ENCODE measurements at places on chromosomes 1 and 21. TPM values are rescaled to one million over a fixed set of nuclear protein-coding genes. Genes with fewer than 3 reads are reported as not detected.
A peak's percentile ranks its signal among the peaks of the same experiment; 100 is the strongest.

Gene SLFNL1
- total RNA-seq, result 1.0 TPM

- no peaks in the 10 kb centered on the region for H3K4me1 ChIP-seq
- no peak for DNase-seq
- H3K27me3 ChIP-seq, result no peaks in the 10 kb centered on the region
These were observed at the start of gene NTMT2 for GRCh38 chr1:170145770-170146676. Gene NTMT2, plus strand, starts transcription at chr1:170145959. Its CDS starts 149 bp downstream, at chr1:170146108.

DNA sequence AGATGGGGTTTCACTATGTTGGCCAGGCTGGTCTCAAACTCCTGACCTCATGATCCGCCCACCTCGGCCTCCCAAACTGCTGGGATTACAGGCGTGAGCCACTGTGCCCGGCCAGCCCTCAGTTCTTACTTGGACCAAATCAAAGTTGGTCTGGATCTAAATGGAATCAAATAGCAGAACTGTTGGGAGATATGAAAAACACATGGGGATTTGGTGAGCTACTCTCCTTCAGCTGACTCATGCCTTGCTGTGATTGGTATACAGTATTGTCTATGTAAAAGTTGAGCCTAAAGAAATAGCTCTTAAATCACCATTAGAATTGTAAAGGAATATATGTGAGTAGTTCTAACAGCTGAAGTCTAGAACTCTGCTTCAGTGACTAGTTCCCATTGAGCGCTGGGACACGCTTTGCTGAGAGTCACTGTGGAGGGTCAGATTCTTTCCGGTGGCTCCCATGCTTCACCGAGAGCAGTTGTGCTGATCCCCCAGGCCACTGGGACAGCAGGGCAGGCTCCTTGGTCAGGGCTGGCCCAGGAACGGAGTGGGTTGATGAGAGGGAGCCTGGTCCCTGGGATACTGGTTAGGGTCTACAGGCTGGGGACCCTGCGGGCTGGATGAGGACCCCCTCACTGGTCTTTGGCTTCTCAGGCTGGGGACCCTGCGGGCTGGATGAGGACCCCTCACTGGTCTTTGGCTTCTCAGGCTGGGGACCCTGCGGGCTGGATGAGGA, 14.0 kb downstream of the PKNOX1 start:
- H3K27me3 ChIP-seq, result no peaks in the 10 kb centered on the region
- H3K4me1 ChIP-seq, result no peaks in the 10 kb centered on the region
- no peak overlapping the region for H3K27ac ChIP-seq
- H3K4me3 ChIP-seq, result no peak overlapping the region
- DNase-seq, result peak; percentile 61
- H3K36me3 ChIP-seq, result no peaks in the 10 kb centered on the region

- H3K36me3 ChIP-seq, result no peaks in the 10 kb centered on the region
- H3K27ac ChIP-seq, result peak overlapping the region; percentile 72
- no peak for DNase-seq
- H3K4me1 ChIP-seq, result peaks cover 17% of the 10 kb centered on the region
- H3K4me3 ChIP-seq, result no peak overlapping the region
- H3K27me3 ChIP-seq, result no peaks in the 10 kb centered on the region
These were observed 8.5 kb downstream of the KYAT3 start for GRCh38 chr1:88983791-88984559.

- no peaks in the 10 kb centered on the region for H3K36me3 ChIP-seq
- peak overlapping the region; percentile 88 for H3K4me3 ChIP-seq
- DNase-seq, result peak; percentile 68
- no peaks in the 10 kb centered on the region for H3K27me3 ChIP-seq
- peaks cover 31% of the 10 kb centered on the region for H3K4me1 ChIP-seq
- H3K27ac ChIP-seq, result peak overlapping the region; percentile 83
These were observed 539 bp downstream of the ATP8B2 start for GRCh38 chr1:154325583-154326545.

- no peaks in the 10 kb centered on the region for H3K27me3 ChIP-seq
- no peak for DNase-seq
- no peaks in the 10 kb centered on the region for H3K36me3 ChIP-seq
- H3K4me3 ChIP-seq, result no peak overlapping the region
- H3K27ac ChIP-seq, result no peak overlapping the region
These were observed 372.8 kb upstream of the DUSP10 start for GRCh38 chr1:222114536-222115156.

DNA sequence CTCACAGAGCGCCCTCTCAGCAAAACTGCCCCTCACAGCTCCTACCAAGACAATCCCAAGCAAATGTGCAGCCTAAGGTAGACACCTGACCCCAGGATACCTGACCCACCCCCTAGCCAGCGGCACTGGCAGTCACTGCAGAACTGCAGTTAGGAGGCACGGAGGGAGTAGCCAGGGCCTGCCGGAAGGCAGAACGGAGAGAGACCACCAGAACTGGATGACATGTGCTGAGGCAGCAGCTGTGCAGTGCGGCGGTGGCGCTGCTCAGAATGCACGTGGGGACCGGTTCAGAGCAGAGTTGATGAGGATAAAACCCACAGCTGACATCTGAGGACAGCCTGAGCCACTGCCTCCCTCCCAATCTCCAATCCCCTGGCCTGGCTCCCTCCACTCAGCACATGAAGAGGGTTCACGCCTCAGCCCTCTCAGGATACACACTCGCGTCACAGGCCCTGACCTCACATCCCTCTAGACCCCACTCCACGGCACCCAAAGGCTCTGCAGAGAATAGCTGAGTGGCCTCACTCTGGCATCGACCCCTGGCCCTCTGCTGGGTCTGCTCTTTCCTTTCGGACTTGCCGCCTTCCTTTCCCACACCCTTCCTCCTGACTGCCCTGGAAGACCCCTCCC, 29.6 kb downstream of the UBE2G2 start:
- H3K4me3 ChIP-seq, result no peak overlapping the region
- H3K4me1 ChIP-seq, result peaks cover 9% of the 10 kb centered on the region
- H3K27me3 ChIP-seq, result no peaks in the 10 kb centered on the region
- peaks cover 15% of the 10 kb centered on the region for H3K36me3 ChIP-seq

DNA sequence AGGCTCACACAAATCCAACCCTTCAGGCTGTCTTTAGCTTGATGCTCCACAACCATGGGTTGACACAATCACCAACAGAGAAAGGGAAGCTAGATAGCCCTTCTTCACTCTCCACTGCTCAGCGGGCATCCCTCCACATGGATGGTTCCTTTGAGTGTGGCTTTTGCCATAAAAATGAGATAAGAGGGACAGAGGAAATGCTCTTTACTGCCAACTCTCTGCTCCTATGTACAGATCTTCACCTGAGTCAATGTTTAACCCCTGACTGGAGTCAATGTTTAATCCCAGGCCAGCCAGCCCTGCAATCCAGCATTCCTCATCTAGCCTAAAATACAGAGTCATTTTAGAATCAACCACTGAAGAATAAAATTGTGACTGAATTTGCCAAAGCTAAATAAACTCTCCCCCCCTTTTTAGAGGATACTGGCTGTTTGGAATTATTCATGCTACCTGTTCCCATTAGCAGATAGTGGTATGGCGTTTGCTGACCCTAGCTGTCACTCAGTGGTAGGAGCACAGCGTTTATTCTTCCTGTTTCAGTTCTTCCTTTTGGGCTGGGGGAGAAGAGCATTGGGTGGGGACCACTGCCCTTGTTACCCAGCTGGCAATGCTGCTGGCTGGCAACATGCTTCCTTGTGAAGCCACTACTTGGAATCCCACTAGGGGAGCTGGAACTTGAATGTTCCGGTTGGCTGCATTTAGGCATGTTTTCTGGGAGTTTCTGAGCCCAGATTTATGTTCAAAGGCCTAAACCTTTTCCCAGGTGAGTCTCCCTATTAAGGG, 5.2 kb upstream of the PIGR start:
- no peak overlapping the region for H3K4me3 ChIP-seq
- no peaks in the 10 kb centered on the region for H3K36me3 ChIP-seq
- peak; percentile 16 for DNase-seq
- H3K27me3 ChIP-seq, result no peaks in the 10 kb centered on the region
- no peak overlapping the region for H3K27ac ChIP-seq

Gene TFF3
- total RNA-seq, result 294 TPM

GRCh38 chr1:53584777-53585107, 125.5 kb downstream of the DMRTB1 start:
- no peak overlapping the region for H3K27ac ChIP-seq
- H3K4me3 ChIP-seq, result no peak overlapping the region
- no peaks in the 10 kb centered on the region for H3K4me1 ChIP-seq
- H3K27me3 ChIP-seq, result no peaks in the 10 kb centered on the region
- no peaks in the 10 kb centered on the region for H3K36me3 ChIP-seq

GRCh38 chr1:12457771-12458170, 160.2 kb downstream of the DHRS3 start:
- peak overlapping the region; percentile 95 for H3K27ac ChIP-seq
- H3K4me3 ChIP-seq, result no peak overlapping the region
- no peaks in the 10 kb centered on the region for H3K36me3 ChIP-seq
- H3K27me3 ChIP-seq, result no peaks in the 10 kb centered on the region
- DNase-seq, result no peak
- peaks cover 97% of the 10 kb centered on the region for H3K4me1 ChIP-seq

Gene SCP2
- total RNA-seq, result 153 TPM

DNA sequence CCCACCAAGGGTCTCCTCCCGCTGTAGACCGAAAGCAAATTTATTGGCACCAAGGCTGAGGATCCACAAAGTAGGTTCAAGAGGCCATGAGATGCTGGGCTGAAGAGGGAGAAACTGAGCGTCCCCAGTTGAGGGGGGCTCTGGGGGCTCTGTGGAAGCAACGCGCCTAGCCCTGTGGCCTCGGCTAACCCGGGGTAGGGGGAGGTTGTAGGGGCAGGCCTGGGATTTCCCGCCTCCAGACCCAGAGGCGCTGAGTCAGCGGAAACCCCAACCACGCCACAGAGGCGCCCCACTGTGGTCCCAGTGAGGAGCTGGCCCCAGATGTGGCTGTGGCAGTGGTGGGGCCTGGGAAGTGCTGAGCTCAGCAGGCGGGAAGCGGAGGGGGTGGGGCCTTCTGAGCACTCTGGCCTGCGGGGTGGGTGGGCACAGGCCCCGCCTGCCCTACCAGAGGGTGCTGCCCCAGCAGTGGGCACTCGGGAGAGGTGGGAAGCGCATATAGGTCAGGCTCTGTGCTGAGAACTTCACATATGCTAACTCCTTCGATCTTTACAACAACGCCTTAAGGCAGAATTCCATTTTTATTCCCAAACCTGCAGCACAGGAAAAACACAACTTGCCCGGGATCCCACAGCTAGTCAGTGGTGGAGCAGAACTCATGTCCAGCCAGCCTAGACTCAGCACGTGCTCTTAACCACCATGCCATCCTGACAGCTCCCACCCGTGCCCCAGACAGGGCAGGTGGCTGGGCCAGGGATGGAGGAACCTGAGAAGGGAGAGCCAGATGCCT, 1.5 kb upstream of the COL16A1 start:
- no peak overlapping the region for H3K4me3 ChIP-seq
- H3K27ac ChIP-seq, result peak overlapping the region; percentile 74
- no peaks in the 10 kb centered on the region for H3K36me3 ChIP-seq

DNA sequence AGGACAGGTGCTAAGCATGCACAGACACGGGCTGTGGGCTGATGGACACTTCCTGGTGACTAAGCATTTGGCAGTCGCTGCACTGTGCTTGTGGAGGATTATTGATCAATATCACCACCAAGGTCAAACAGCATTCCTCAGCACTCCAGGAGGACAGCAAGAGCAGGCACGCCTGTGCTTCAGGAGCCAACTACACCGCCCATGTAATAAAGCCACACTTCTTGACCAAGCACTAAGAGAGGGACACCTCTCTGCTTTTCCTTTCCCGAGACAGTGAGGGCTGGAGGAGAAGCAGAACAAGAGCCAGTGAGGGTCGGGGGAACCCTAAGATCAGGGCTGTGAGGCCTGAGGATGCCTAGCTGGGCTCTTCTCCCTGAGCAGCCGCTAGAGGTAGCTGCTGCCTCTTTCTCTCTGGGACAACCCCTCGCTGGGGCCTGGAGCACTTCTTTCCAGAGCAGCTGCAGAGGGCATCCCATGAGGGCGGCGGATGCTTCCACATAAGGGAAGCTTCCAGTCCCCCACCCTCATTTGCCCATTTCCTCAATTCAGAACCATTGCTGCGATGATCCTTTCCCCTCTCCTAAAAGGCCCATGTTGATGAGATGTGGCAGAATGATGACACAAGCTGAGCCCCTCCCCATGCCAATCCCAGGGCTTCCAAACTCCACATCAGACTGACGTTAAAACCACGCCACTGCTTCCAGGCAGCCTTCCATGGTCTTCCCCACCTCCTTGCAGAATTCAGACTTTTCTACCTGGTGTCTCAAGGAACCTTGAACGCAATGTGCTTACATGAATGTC, 19.1 kb downstream of the RAB7B start:
- peak overlapping the region; percentile 74 for H3K27ac ChIP-seq
- DNase-seq, result peak; percentile 70
- H3K4me3 ChIP-seq, result no peak overlapping the region
- H3K4me1 ChIP-seq, result peaks cover 24% of the 10 kb centered on the region

- no peaks in the 10 kb centered on the region for H3K27me3 ChIP-seq
- H3K4me1 ChIP-seq, result peaks cover 13% of the 10 kb centered on the region
- DNase-seq, result peak; percentile 74
- H3K27ac ChIP-seq, result peak overlapping the region; percentile 38
- no peak overlapping the region for H3K4me3 ChIP-seq
These were observed 20.1 kb downstream of the DYRK3 start for GRCh38 chr1:206655471-206655882.
